ENCODE measurements at places on chromosomes 16 and 17.
A peak's percentile ranks its signal among the peaks of the same experiment; 100 is the strongest.

GRCh38 chr17:32341141-32341856, 674 bp downstream of the C17orf75 start:
- peak; percentile 24 for DNase-seq

GRCh38 chr16:82091241-82091640, 56.2 kb downstream of the HSD17B2 start:
- no peak for DNase-seq

- no peak for DNase-seq
These were observed at the start of gene TMEM98 for GRCh38 chr17:32927724-32928585. TMEM98 (plus strand) TSS chr17:32928153; CDS start chr17:32931529, 3,376 bp downstream.

DNA sequence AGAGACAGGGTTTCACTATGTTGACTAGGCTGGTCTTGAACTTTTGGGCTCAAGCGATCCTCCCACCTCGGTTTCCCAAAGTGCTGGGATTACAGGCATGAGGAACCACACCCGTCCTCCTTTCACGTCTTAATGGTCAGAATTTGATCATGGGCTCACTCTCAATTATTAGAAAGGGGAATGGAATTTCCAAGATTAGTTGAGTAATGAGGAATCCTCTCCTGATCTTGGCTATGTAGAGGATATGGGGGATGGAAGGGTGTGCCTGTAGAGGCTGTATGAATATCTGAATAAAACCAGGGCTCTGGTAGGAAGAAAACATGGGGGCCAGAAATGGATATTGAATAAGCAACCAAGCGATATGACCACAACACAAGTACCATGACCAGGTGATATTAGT, 25.9 kb upstream of the SMURF2 start:
- no peak for DNase-seq

DNA sequence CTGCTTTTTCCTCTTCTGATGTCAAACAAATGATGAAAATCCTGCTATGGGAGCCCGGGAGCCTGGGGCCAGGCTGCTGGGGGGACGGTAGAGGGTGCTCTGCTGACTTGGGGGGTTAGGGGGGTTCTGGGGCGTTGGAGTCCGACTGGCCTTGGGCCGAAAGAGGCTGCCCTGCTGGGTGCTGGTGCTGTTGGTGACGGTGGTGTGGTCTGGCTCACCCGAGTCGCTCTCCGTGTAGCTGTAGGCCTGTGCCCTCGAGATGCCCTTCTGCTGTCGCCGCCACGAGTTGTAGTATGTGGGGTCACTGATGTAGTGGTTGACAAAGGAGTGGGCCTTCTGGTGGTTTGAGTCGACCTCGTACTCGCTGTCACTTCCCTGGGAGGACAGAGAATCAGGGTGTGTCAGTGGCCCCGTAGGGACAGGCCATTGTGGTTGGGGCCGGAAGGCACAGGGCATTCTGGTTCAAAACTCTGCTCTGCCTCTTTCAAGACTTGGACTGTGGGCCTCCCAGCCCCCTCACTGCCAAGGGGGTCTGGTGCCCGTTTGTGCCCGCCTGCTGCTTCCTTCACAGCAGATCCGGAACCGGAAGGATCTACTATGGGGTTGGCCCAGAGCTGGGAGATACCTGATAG, 26.9 kb upstream of the CDC42EP4 start:
- DNase-seq = no peak

- no peak for DNase-seq
These were observed 6.1 kb downstream of the CMTM1 start for GRCh38 chr16:66572356-66572755.

DNA sequence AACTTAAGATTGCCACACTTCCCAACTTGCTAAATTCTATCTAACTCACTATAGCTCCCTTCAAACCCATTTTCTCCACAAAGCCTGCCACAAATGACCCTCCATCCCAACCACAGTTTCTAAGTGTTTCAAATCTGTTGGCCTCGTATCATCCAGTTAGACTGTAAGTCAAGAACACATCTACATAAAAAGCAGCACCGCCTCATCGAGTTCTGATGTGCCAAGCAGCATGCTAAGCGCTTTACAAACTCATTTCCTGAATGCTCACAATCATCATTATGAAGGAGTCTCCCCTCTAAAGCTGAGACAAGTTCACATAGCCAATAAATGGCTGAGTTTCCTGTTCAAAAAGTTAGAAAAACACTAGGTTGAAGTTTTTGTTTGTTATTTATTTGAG, 9.2 kb upstream of the ANKFY1 start:
- DNase-seq = no peak

GRCh38 chr16:65305266-65305959, 183.6 kb upstream of the CDH11 start:
- DNase-seq = no peak

GRCh38 chr16:4556580-4556979, 440 bp downstream of the C16orf96 start:
- no peak for DNase-seq

GRCh38 chr17:7562208-7562605, 488 bp downstream of the SENP3 start:
- no peak for DNase-seq

DNA sequence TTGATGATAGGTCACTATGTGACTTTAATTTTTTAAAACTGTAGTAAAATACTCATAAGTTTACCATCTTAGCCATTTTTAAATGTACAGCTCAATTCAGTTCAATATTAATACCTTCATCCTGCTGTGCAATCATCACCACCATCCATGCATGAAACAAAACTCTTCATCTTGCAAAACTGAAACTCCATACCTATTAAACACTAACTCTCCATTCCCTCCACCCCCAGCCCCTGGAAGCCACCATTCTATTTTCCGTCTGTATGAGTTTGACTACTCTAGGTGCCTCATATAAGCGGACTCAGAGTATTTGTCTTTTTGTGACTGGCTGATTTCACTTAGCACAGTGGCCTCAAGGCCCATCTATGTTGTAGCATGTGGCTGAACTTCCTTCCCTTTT, 9.4 kb upstream of the CNEP1R1 start:
- no peak for DNase-seq

GRCh38 chr17:70096861-70097260, 21.8 kb downstream of the KCNJ16 start:
- no peak for DNase-seq

DNA sequence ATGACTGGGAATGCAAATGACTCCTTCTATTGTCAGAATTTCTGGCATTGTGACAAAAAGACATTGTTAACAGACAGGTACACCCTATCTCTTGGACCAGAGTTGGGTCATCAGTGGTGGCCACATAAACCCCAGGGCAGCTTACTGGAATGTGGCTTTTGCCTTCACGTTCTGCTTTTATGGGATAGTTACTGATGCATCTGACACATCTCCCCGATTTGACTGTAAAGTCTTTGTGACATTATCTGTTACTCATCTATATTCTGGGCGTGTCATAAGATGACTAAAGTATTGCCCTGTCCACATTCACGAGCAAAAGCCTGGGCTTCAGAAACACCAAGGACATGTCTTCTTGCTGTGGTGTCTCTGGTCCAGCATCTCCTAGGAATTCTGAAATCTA, 18.7 kb upstream of the AQP8 start:
- DNase-seq = no peak

DNA sequence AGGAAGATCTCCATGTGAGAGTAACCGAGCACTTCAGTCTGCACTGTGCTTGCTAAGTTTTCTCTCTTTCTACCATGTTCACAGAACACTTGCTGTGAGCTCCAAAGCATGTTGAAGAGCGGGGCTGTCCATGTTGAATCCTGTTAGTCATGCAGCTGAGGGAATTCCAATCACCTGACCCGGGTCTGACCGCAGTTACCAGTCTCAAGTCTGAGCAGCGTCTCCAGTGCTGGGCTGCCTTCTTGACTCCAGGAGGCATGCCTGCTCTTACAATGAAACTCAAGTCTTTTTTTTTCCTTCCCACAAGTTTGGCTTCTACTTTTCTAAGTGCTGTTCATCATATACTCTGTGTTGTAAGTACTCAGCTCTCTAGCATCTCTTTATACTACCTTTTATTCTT, 44.3 kb downstream of the HOXB1 start:
- no peak for DNase-seq

GRCh38 chr17:41212524-41213169, 13.8 kb upstream of the KRTAP9-2 start:
- DNase-seq = no peak

GRCh38 chr16:9434659-9435058, 343.2 kb downstream of the HAPSTR1 start:
- DNase-seq = no peak

DNA sequence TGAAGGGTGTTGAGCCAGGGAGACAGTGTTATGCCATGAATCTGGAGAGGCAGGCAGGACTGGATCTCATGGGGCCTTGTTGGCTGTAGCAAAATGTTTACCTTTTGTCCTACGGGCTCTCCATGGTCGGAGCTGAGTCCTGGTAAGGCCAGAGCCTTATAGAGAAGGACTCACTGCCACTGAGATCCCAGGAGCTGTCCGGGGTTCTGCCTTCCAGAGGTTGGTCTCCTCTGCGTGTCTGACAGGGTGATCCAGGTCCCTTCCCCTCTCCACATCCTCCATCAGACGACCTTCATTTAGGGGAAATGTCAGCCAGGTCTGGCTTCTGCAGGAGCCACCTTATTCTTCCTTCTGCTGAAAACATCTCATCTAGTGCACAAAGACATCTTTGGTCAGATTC, 285.2 kb upstream of the N4BP1 start:
- DNase-seq = no peak

- no peak for DNase-seq
These were observed 174.1 kb downstream of the SNX29 start for GRCh38 chr16:12150600-12150999.

- no peak for DNase-seq
These were observed 3.7 kb upstream of the TMEM231 start for GRCh38 chr16:75559564-75560372.

- DNase-seq = no peak
These were observed 4.8 kb downstream of the MSI2 start for GRCh38 chr17:57261084-57261461.

GRCh38 chr17:70089513-70090148, 14.6 kb downstream of the KCNJ16 start:
- no peak for DNase-seq

DNA sequence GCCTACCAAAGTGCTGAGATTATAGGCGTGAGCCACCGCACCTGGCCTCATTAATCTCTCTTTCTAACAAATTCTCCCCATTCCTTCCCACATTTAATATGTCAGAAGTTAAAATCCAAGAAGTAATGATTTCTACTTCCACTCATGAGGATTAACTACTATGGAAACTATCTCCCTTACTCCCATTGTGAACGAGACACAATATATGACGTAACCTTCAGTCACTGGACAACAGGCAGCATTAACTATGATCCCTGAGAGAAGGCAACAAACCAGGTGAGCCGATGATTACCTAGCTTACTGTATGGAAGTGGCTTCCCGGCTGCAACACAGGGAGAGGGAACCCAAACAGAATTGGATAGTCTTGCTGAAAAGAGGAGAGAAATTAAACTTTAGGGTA, 20.0 kb downstream of the GLG1 start:
- DNase-seq = no peak

DNA sequence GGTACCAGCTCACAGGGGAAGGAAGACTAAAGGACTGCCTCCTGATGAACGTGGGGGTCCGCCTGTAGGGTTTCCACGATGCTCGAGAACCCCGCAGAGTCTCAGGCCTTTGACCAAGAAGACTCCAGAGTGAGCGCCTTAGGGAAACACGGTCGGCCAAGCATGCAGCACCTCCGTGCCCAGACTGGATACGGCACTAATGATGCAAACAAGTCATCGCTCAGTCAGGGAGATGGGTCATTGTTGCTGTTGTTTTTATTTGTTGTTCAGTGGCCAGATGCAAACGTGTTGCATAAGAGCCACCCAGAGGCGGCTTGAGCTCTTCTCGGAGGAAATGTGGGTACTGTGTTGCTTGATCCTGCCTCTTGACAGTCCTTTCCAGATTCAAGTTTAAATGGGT, 19.3 kb upstream of the RBFOX3 start:
- DNase-seq = no peak

- no peak for DNase-seq
These were observed 242.1 kb upstream of the GSE1 start for GRCh38 chr16:85370881-85371651.

DNA sequence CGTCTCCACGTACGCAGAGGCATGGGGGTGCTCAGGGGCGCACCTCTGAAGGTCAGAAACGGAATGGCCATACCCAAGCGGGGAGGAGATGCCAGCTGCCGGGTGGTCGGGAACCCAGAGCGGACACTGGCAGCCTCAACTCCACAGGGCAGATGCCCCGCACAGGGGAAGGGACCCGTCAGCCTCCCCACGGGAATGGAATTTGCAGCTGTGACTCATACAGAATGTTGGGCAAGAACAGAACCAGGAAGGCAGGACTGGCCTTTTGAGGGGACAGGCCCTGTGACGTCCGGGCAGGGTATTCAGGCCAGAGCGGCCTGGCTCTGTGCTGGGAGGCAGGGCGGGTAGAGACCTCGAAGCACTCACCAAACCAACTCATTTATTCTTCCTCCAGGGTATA, 7.5 kb downstream of the TK1 start:
- no peak for DNase-seq

GRCh38 chr16:97822-98221, 19.8 kb downstream of the MPG start:
- DNase-seq = no peak

- no peak for DNase-seq
These were observed 2.0 kb upstream of the DNAI2 start for GRCh38 chr17:74271901-74272561.

GRCh38 chr17:58534901-58535421, 20.5 kb upstream of the MTMR4 start:
- DNase-seq = no peak

GRCh38 chr16:50743581-50744225, 1.8 kb downstream of the CYLD start:
- no peak for DNase-seq

DNA sequence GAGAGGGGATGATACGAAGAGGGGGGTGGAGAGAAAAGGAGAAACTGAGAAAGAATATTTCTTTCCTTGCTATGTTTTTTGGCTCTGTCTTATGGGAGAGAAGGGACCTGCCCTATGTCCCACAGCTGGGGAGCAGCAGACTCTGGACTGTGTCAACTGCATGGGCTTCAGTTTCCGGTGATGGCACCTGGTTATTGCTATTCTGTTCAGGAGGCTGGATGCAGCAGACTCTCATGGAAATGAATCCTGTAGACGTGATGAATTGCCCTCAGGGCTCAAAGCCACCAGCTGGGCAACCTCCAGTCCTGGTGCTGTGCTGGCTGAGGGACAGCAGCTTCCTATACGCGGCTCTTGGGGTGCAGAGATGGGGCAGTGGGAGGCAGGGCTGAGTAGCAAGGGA, 121.2 kb downstream of the HAPSTR1 start:
- DNase-seq = no peak

- DNase-seq = peak; percentile 35
These were observed 1.6 kb upstream of the GAST start for GRCh38 chr17:41710472-41711090.

DNA sequence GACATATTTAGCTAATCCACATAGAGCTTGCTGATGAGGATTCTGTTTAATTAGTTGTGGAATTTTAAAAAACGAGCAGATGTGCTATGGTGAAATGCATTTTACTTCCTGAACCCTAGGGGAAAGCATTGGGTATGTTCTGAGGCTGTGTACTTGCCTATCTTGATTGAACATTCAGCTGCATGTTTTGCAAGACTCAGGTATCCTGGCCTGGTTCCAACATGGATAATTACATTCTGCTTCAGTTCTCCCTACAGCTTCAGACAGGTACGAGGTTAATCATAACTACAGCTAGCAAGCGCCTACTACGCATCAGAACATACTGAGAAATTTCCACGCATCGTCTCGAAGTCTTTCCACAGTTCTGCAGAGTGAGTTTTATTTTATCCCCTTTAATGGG, 77.0 kb downstream of the HS3ST2 start:
- no peak for DNase-seq
